SW 1271 (cell line): ENCODE measurements at places on chromosomes 6 and 20.

- peak; percentile 33 for DNase-seq
Observed at GRCh38 chr6:17705428-17705777, 1.3 kb downstream of the NUP153 start.

DNA sequence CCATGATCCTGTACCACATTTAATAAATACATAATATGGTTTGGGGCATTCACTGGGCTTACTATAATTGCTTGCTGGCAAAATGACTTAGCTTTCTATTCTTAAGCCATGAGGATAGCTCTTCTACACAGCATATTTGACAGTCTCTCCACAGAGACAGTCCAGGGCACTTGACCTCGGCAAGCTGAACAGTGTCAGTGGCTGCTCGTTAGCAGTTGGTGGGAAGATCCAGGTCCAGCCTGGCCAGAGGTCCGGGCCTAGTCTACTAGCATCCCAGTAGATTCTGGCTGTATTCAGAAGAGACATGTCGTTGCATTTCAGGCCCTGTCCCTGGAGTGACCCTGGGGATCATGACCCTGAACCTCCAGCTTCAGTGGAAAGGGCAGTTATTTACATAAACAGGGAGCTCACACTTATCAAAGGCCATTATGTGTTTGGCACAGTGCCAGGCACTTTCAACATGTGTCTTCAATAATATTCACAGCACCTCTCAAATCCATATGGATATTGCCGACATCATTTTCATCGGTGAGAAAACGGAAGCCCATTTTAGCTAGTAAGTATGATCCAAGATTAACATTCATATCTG, 139.0 kb downstream of the IMPG1 start:
- DNase-seq, result no peak

DNA sequence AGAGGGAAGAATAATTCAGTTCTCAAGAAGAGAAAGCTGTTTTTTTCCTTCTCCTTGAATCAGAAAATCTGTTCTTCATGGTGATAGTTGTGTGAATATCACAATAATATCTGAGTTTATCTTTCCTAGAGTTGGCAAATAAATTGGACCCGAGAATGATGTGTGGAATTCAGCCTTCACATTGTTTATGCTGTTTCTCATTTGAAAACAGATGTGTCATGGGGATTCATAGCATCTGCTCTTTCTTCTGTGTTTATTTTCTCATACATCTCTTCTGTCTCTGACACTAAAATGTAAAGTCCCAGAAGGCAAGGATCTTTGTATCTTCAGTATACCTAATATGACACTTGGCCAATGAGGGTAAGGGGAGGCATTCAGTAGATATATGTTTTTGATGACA, 103.6 kb upstream of the SGK1 start:
- DNase-seq, result no peak

DNA sequence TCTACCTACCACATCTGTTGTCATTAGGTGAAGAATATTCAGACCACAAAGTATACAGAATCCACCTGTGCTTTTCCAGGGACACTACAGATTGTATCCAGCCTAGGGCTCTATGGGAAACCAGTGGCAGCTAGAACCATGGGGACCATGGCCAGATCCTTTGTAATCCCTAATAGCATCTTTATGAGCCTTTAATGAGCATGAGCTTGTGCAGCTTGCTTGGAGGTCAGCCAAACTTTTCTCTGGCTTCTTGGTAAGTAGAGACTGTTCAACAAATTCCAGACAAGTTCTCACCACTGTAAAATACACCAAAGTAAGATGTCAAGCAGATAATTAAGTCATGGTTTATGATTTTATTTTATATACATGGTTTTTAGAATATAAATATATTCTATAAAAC, 301.6 kb upstream of the ADGRB3 start:
- DNase-seq, result no peak

DNA sequence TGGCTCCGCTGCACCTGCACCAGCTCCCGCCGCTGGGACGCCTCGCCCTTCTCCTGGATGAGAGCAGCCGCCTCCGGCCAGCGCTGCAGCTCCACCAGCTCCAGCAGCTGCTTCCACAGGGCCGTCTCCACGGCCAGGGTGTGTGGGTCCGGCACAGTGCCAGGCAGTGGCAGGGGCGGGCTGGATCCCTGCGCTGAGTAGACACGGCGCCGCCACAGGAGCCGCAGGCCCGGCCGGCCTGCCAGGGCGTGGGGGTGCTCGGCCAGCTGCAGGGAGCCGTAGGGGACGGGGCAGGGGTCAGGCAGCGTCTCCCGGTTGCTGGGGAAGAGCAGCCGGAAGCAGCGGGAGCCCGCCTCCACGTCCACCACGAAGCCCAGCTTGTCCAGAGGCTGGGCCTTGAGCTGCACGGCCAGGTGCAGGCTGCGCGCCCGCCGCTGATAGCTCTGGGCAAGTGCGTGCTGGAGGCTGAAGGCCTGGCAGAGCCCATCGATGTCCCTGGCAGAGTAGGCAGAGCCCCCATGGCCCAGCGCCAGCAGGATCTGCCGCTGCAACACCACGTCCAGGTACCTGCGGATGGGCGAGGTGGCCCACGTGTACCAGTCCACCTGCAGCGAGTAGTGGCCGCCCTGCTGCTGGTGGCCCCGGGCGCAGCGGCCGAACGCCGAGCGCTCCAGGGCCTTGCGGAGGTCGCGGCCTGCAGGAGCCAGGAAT, 9.4 kb downstream of the FNDC11 start:
- no peak for DNase-seq

GRCh38 chr6:22133357-22133756, 163.5 kb downstream of the PRL start:
- DNase-seq, result no peak

GRCh38 chr6:135423649-135424128, 73.9 kb downstream of the AHI1 start:
- no peak for DNase-seq

DNA sequence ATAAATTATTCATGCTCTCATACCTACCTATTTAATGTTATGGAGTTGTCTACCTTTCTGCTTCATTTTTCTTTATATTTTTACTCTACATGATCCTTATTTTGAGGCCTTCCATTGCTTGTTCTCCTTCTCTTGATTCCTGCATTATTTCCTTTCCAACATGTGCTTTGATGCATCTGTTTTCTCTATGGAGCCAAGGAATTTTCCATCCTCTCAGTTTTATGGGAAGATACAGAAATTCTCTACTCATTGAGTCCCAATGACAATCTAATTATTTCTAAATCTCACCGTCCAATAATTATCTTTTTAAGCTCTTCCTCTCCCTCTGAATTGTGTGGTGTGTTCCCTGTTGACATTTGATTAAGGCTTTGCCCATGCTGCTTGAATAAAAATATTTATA, 136.0 kb downstream of the PACRG start:
- DNase-seq, result no peak

DNA sequence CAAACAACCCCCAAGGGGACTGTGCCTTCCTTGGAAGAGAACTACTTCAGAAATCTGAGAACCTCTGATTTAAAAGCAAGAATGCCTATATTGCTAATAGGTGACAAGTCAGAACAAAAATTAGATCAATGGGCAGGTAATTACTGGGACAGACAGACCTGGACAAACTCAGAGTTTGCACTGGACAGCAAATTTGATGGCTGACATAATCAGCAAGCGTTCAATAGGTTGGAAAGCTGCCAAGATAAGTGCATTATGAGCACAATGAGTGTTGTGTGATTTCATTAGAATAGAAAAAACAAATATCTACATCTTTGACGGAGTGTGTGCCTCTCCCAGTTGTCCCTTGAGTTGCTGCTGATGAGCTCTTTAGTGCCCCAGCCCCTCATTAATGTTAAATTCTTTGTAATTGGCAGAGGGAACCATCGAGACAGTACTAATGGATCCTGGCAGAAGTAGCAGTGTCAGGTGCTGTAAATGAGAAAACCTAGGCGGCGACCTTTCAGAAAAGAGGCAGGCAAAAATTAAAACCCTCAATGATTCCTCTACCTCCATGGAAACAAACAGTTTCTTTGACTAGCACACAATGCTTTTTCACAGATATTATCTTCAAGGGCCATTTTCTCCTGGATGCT, 116.5 kb upstream of the COL21A1 start:
- no peak for DNase-seq

GRCh38 chr6:44253307-44254101, 3.8 kb downstream of the SLC35B2 start:
- DNase-seq, result peak; percentile 50
